ENCODE measurements at places on chromosomes 7 and 10.
A peak's percentile ranks its signal among the peaks of the same experiment; 100 is the strongest.

- no peak for DNase-seq
These were observed 147.3 kb downstream of the NRCAM start for GRCh38 chr7:108308903-108309302.

DNA sequence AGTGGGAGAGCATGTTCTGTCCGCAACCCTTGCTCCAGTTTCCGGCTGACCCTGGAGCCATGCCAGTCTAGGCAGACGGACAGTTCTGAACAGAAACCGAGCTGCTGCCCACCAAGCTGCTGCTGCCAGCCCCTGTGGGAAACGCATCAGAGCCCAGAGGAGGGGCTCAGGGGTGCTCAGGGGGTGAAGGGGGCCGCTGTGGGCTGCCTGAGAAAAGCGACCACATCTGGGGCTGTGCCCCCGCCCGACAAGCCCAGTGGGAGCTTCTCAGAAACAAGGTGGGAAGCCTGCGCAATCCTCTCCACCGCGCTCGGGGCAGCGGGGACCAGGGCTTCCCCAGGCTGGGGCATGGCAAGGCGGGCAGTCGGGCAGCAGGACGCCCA is 38.8 kb upstream of the CFAP46 start:
- DNase-seq: no peak

DNA sequence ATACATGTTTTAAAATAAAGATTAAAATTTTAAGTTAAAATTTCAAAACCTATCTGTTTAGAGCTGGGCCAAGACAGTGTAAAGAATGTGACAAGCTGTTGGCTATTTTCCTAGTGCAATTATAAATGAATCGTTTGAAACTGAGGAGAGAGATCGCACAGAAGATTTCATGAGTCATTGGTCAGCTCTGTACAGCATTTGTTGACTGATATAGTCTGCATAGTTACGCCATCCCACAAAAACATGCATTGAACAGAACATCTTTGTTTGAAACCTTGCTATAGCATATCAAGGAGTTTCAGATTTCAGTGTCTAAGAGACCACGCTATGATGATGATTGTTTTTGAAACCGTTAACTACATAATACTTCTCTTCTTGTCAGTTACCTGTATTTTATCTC is 1.3 kb upstream of the C10orf67 start:
- DNase-seq: no peak

GRCh38 chr7:148230296-148230695 is 360.3 kb upstream of the C7orf33 start:
- DNase-seq: no peak

- DNase-seq: no peak
These were observed 16.5 kb downstream of the CDC123 start for GRCh38 chr10:12212454-12212853.

DNA sequence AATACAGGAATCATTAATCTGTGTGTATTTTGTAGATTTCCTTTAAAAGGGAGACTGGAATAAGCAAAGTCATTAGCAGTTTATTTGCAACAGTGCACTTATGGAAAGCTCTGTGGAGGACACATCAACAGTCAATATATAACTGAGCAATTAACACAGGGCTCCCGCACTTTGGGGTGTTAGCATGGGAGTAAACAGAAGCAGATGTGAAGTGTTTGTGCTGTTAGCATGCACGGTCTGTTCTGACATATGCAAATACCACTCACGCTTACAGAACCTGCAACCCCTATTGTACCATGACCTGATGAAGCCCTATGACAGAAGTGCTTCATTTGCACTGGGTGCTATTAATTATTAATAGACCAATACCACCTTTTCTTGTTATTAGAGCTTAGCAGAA is 118.9 kb downstream of the PPP1R3A start:
- DNase-seq: no peak

DNA sequence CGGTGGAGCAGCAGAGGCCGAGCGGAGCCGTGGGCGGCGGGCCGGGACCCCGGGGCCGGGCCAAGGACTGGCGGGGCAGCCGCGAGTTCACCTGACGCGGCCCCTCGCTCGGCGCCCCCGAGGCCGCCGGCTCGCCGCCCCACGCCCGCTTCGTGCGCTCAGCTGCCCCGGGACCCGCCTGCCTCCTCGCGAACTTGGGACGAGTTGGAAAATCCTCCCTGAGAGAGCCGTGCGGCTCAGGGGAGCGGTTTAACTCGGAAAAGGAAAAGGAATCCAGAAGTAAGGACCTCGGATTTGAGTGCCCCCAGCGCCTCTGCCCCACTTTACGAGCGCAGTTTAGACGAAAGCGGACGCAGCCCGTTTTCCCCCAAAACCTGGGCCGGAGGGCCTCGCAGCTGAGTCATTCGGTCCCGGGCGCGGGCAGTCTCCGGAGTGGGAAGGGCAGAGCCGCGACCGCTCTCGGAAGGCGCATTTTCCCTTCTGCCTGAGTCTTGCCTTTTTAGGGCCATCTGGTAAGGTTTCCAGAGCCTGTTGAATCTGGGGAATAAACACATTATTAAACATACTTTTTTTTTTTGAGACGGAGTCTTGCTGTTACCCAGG is 744 bp downstream of the CREM start:
- DNase-seq: peak; percentile 59

DNA sequence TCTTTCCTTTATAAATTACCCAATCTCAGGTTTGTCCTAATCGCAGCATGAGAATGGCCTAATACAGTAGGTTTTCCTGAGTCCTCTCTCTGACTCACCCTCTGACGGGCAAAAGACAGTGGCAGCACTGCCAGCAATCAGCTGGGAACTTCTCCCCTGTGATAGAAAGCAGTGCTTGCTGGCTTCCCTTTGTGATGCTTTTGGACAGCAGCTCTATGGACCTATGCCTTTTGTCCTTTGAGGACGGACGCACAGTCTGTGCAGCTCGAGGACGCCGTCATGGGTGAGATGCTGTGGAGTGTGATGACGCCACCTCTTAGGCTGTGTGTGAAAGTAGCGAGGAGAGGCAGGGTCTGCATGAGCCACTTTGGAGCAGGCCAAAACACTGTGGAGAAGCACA is 68.8 kb downstream of the KIAA1217 start:
- no peak for DNase-seq

GRCh38 chr10:125086691-125087090 is 73.7 kb downstream of the CTBP2 start:
- no peak for DNase-seq

- DNase-seq: no peak
These were observed 74.5 kb downstream of the AFAP1L2 start for GRCh38 chr10:114329634-114330365.

GRCh38 chr10:5658871-5659618 is 7.3 kb downstream of the ASB13 start:
- no peak for DNase-seq

DNA sequence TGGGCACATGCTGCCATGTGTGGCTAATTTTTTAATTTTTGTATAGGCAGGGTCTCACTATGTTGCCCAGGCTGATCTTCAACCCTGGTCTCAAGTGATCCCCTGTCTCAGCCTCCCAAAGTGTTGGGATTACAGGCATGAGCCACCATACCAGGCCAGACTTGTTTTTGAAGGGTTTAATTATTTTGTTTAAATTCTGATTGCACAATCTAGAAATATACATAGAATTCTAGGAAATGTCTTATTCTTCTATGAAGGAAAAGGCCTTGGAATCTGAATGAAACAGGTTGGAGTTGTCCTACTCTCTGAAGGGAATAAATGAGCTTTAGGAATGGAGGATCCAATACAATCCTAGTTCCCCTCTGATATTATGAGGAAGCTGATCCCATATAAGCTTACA is 15.5 kb upstream of the JCAD start:
- no peak for DNase-seq

GRCh38 chr7:121872831-121873288 is at the start of gene PTPRZ1:
Gene PTPRZ1 (plus strand): TSS chr7:121873161. CDS start chr7:121873500, 339 bp downstream.
- DNase-seq: no peak

GRCh38 chr10:27626890-27627289 is 118.7 kb downstream of the MKX start:
- DNase-seq: no peak

DNA sequence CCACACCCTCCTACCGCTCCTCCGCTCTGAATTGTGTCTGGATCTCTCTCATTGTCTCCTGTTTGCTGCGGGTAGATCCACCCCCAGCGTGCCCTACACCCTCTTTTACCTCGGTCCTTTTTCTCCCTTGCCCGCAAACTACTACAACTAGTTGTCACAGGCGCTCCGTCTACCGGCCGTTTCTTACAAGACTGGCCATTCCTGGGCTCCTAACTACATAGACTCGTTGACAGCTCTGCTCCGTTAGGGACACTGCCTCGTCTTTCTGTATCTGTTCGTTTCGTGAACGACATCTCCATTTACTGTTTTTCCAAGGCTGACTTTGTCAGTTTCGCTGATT is 786 bp downstream of the TAF3 start:
- DNase-seq: peak; percentile 13
